Urinary bladder (tissue), 4 donors: ENCODE measurements at places on chromosomes 12 and 14.

- DNase-seq: no peak
Observed at GRCh38 chr12:28010036-28010435, 37.5 kb upstream of the PTHLH start.

GRCh38 chr14:35368583-35369392 lies 35.8 kb downstream of the NFKBIA start:
- no peak for DNase-seq

DNA sequence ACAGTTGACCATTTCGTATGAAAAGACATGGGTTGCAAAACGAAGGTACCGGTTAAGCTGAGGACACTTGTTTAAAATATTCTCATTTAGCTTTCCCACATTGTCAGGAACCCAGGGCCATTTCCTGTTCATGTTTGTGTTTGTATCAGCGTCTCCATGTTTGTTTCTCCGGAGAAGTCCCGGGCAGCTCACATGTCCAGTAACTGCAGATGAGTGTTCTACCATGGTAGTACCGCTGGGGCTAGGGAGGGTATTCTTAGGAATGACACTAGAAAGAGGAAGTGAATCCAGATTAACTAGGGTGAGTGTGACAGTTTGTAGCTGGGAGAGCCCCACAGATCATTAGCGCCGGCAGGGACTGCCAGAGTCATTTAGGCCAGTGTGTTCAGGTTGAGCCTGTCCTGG lies 50.0 kb upstream of the EVL start:
- no peak for DNase-seq

GRCh38 chr14:75044752-75045151 lies 6.5 kb downstream of the MLH3 start:
- no peak for DNase-seq

DNA sequence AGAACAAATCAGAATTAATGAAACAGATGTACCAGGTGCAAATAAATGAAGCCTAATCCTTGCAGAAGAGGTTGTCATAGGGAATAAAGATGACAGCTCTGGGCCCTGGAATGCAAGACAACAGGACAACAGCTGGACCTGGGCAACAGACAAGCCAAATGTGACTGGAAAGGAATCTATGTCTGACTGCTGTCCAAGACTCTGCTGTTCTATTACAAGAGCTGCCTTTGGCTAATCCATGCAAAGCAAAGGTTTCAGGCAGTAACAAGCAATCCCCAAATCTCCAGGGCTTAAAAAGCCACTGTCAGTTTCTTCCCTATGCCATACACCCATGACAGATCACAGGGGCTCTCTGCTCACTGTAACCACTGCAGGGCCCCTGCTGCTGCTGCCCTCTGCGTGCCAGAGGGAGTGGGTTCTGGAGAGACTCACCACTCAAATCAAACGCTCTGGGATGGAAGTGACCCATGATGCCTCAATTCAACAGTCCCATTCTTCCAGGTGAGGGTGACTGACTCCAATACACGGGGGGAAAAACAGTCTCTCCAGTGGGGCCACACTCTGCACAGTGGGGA lies 218.9 kb upstream of the SFSWAP start:
- DNase-seq: no peak

DNA sequence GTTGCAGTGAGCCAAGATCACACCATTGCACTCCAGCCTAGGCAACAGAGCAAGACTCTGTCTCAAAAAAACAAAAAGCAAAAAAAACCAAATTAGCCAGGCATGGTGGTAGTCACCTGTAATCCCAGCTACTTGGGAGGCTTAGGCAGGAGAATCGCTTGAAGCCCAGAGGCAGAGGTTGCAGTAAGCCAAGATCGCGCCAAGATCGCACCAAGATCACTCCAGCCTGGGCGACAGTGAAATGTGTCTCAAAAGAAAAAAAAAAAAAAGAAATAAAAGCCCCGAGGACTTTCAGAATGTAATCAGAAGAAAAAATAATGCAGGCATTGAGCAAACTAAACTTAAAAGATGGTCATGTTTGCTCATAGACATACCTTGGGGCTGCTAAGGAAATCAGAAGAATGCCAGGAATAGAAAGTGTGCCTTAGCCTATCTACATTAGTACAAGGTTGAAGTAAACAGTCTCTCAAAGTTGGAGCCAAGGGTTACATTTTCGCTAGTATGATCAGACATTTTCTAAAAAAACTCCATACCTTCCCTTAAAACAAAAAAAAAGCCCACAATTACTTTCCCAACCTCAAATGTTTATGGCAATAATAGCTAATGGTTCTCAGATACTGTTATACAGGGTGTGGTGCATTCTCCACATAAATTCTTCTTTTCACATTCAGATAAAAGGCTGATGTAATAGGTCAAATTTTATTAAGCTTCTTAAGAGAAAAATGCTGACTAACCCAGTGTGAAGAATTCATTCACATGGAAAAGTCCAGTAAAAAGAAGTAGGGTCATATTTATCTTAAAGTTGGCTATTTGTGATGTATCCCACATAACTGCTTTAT lies 15.8 kb downstream of the DTD2 start:
- no peak for DNase-seq

- no peak for DNase-seq
Observed at GRCh38 chr12:8052679-8053078, 13.5 kb downstream of the C3AR1 start.

- no peak for DNase-seq
Observed at GRCh38 chr12:72753571-72753970, 481.4 kb downstream of the TRHDE start.

GRCh38 chr14:73463411-73463810 lies 5.1 kb upstream of the NUMB start:
- no peak for DNase-seq

GRCh38 chr12:53097564-53098353 lies at the start of gene IGFBP6:
TSS of gene IGFBP6 (plus strand) at chr12:53097667. CDS start at chr12:53097718, 51 bp downstream.
- DNase-seq: no peak

DNA sequence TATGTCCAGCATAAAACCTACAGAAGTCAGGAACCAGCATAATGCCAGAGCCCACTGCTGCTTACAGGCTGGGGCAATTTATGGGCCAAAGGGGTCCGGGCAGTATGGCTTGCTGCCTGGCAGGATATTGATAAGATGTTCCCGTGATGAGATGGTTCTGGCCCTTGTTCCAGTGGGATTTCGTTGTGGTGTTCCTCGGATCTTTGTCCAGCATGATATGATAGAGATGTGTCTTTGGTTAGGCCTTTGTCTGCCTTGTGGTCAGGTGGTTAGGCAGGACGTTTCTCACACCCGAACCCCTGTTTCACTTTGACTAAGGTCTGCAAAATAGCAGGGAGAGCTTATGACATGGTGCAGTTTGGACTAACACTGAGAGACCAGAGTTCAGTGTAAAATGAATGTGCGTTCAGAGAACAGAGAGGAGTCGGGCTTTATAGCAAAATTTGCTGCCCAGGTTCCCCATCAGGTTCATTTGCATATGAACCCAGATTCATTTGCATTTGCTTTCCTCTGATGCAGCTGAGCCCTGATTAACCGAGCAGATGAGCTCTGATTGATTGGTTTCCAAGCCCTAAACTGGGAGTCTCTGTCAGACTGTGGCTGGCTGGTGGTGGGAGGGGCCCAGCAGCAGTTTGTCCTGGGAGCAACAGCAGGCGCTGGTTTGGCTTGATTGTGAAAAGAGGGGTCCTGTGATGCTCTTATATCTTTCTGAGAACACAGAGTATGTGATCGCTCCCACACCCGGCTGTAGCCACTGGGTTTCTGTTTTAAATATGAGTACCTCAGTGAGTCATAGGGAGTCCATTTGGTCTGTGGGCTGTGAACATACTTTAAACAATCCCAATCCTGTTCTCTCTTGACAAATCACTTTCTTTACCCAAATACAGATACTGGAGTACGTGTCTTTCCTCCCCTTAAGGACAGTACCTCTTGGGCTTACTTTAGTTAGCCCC lies 156.3 kb upstream of the PZP start:
- DNase-seq: no peak

DNA sequence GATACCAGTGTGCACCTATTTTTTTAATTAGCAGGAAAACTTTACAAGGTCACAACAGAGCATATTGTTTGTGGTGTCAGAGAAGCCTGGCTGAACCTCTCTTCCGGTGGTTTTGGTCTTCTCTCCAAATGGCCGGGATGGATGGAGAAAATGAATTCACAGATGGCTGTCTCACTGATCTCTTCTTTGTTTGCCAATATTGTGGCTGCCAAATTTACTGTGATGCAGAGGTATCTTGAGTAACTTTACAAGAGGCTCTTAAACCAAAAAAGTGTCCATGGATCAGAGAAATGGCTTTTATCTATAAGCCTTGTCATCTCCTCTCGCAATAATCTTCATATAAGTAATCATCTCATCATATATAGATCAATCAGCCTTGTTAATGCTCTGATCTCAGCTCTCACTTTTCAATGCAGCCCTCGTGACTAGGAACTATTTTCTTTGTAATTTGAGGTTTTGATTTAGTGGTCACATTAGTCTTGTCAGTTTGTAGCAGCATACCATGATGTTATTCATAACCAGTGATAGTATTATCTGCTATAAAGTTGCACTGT lies 308.1 kb downstream of the EGLN3 start:
- no peak for DNase-seq

GRCh38 chr12:2284321-2284813 lies 231.6 kb downstream of the CACNA1C start:
- peak; percentile 39 for DNase-seq

GRCh38 chr12:123286652-123287373 lies 15.2 kb upstream of the CDK2AP1 start:
- DNase-seq: no peak

DNA sequence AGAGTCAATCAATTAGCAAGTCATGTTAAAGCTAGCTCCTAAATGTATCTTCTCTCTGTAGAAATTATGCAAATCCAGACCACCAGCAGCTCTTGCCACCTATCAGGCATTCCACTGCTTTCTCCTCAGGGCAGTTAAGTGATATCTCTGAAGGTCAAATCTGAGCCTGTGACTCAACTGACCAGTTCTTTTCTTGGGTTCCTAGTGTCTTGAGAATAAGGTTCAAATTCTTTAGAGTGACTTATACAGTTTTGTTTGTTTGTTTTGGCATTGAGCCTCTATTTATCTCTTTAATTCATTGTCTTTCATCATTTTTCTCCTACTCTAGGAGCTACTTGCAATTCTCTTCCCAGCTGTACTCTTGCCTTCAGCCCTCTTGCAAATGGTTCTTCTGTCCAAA lies 2.5 kb upstream of the LRIG3 start:
- no peak for DNase-seq

DNA sequence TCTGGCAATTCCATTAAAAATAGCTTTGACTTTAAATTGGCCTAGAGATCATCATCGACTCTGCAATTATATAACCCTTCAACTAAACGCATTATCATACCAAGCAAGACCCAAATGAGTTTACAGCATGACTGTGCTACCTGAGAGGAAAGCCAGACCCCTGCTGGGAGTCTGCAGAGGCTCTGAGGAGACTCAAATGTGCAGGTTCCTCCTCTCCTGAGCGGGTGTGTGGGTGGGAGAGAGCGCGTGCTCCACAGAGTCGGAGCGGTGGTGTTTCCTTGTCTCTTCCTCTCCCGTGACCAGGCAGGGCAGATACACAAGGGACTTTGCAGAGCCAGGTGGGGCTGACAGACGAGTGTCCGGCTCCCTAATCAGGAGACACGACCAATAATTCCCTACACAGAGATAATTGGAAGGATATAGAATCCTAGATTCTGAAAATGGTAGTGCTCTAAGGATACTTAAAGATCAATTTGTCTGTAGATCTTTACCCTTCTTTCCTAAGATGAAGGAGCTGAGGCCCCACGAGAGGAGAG lies 74.1 kb downstream of the SLC8A3 start:
- no peak for DNase-seq

- DNase-seq: no peak
Observed at GRCh38 chr12:104591257-104591885, 134.6 kb downstream of the CHST11 start.

GRCh38 chr12:56546680-56547079 lies 25.1 kb downstream of the RBMS2 start:
- no peak for DNase-seq

DNA sequence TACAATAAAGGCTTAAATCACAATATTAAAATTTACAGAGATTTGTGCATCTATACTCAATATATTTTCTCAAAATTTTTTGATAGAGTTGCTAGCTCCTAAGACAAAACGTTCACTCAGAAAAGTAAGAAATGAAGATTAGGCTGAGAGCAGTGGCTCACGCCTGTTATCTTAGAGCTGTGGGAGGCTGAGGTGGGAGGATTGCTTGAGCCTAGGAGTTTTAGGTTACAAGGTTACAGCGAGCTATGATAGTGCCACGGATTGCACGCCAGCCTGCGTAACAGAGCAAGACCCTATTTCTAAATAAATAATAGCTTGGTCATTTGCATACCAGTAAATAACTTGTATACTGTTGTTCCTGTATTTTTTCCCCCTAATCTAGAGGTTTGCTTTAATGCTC lies 35.0 kb upstream of the CFL2 start:
- DNase-seq: no peak

DNA sequence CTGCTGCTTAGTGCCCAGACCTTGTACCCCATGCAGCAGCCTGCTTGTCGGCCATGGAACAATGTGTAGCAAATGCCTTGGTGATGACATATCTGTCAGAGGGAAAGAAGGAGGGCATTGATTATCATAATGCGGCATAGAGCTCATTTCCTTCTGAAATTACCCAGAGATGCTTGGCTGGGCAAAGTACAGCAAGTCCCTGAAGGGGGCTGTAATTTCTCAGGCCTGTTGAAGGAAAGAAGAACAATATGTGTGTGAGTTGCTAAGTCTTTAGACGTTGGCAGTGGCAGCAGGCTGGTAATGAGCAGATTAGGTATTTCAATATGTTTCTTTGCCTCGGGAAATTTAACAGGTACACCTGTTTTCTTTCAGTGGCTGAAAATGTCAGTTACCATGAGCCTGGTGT lies 128.6 kb downstream of the CRADD start:
- DNase-seq: no peak

- no peak for DNase-seq
Observed at GRCh38 chr12:75561921-75562320, 50.5 kb upstream of the KRR1 start.

DNA sequence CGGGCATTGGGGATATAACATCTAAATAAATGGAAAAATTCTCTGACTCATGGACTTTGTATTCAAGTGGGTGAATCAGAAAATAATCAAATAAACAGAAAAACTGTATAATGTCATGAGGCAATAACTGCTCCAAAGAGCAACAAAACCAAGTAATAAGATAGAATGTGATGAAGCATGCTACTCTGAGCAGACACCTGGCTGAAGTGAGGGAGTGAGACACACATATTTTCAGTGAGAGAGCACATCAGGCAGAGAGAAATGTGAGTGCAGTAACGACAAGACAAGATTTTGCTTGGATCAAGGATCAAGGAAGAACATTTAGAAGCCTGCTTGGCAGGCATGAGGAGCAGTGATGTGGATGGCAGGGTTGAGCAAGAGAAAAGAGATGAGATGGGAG lies 75.8 kb upstream of the CCDC91 start:
- no peak for DNase-seq

- no peak for DNase-seq
Observed at GRCh38 chr12:100753837-100754236, 40.7 kb upstream of the ANO4 start.

DNA sequence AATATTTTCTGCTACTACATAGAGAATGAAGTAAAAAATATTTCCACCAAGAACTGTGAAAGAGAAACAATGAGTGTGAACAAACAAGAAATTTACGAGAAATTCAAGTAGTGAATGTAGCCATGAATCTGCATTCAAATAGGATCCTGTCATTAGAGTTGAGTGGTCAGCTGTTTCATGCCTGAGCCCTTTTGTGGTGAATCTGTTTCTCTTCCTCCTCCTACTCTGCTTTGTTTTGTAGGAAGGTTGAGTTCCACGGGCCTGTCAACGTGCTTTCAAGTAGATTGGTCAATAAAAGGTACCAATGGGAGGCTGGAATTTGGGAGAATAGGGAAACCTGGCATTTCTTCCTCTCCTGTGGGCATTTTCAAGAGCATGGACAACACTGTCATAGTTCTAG lies 1749.6 kb upstream of the FLRT2 start:
- no peak for DNase-seq
